SJSA1 (cell line): ENCODE measurements at places on chromosomes 5 and 9. TPM values are rescaled to one million over a fixed set of nuclear protein-coding genes. Genes with fewer than 3 reads are reported as not detected.

PRLR gene
- 0.05 TPM in 1 of 2 replicates, not detected in the other for total RNA-seq

ANKRD18B gene
- total RNA-seq, result not detected in 2 replicates

GLDC gene
- total RNA-seq, result 0.18 TPM in 1 of 2 replicates, not detected in the other

EQTN gene
- total RNA-seq, result not detected in 2 replicates

DTWD2 gene
- 3.1 and 5.5 TPM in 2 replicates for total RNA-seq

DNA sequence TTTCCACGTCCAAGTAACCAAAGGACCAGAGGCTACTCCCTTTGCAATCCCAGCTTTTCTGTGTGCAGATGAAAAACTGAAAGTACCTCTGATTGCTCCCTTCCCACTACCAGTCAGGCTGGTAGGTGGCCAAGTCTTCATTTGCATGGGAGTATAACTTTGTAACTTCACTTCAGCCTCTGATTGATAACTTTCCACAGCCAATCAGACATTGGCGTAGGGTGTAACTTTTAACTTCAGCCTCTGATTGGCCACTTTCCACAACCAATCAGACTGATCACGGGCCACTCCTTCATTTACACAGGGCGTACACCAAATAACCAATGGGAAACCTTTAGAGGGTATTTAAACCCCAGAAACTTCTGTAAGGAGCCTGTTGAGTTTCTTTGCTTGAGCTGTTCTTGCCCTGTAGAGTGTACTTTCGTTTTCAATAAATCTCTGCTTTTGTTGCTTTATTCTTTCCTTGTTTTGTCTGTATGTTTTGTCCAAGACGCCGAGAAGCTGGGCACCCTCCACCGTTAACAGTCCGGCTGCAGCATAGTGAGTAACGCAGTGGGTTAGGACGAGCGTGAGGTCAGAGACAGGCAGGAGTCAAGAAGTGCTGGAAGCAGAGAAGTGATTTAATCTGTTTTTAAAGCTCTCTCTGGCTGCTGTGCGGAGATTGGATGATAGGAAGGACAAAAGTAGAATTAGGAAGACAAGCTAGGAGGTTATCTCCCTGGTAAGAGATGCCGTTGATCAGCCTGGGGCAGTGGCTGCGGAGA lies 3.5 kb upstream of the EXOSC2 start:
- DNase-seq, result peak; percentile 85

DNA sequence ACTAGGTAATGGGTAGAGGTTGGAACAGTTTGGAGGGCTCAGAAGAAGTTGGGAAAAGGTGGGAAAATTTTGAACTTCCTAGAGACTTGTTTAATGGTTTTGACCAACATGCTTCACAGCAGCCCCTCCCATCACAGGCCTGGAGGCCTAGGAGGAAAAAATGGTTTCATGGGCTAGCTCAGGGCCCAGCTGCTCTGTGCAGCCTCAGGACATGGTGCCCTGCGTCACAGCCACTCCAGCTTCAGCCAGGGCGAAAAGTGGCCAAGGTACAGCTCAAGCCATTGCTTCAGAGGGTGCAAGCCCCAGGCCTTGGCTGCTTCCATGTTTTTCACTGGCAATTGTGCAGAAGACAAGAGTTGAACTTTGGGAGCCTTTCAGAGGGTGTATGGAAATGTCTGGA lies 453.7 kb downstream of the LRRC70 start:
- no peak for DNase-seq

GRCh38 chr9:127451858-127452656 lies 747 bp downstream of the LRSAM1 start:
- peak; percentile 55 for DNase-seq
